ENCODE measurements at places on chromosomes 2 and 18.

DNA sequence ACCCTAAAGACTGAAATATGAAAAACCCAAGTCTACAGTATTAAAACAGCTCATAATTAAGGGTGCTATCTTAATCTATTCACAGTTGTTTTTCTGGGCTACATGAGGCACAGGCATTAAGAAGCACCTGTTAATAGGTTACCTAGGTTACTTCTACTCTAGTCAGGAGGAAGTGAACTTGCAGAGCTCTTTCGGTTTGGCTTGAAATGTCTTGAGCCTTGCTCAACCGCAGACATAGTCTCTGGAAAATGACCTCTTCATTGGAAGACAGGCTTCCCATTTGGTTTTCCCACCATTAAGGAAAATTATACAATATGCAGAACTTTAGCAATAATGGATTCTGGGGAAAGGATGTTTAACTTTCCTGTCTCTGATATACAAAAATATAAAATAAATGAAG lies 142.3 kb upstream of the KCNJ3 start:
- DNase-seq: no peak

- DNase-seq: no peak
Observed at GRCh38 chr18:31241900-31242409, 76.0 kb upstream of the DSG1 start.

DNA sequence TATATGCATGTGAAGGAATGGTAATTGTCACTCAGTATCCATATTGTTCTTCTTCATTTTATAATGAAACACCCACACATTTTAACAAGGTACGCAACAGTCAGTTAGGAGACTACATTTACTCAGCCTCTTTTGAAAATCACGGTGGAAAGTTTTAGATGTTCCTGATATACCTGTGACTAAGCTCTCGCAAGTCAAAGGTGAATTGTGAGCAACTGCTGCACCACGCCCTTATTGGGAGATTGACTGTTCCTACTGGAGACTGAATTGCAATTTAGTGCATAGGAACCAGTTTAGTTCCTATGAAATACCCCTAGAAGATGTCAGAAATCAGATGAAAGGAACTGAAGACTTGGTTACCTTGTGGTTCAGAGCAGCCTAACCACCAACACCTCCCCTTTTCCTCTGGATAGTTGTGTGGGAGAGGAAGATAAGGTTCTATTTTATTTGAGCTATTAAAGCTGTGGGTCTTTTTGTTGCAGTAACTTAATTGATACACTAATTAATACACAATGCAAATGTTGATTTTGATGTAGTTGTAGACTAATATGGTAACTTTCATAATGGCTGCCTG lies 1280.5 kb upstream of the CDH2 start:
- DNase-seq: no peak

DNA sequence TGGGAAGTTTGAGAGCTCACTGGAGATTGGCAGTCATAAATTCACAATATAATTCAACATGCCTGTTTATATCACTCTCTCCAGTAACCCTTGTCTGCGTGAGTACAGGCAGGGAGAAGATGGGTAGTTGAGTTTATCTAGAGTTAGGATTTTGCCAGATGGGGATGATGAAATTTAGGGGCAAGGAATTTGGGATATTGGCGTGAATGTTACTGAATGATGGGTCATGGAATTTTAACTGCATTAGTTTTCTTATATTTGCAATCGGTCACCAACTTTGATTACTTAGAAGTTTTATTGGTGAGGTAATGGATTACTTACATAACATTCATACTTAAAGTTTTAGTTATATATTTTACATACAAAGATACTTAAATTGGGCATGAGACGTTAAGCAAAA lies 35.1 kb downstream of the SANBR start:
- no peak for DNase-seq

DNA sequence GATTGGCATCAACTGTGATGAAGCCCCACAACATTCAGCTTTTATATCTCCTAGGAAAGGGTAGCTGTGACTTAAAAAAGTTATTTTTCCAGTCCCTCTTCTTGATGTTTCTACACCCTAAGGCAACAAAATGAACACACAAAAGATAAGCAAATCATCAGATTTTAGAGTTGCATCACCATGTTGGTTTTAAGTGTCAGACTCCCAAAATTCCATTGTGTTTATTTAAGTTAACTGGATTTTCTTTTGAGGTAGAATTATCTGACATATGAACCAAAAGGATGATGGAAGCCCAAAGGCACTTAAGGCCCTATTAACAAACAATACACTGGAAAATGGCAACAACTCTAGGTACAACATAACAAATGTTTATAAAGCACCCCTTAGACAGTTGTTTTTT lies 261.7 kb upstream of the SLC39A10 start:
- DNase-seq: peak; percentile 57

GRCh38 chr2:33583194-33583938 lies 15.7 kb downstream of the FAM98A start:
- peak; percentile 54 for DNase-seq

- DNase-seq: no peak
Observed at GRCh38 chr2:230868947-230869913, 4.5 kb downstream of the ITM2C start.

GRCh38 chr2:182817558-182817957 lies 48.9 kb downstream of the FRZB start:
- no peak for DNase-seq

GRCh38 chr2:171550613-171551012 lies 28.3 kb downstream of the CYBRD1 start:
- no peak for DNase-seq

GRCh38 chr2:23296691-23297090 lies 88.3 kb upstream of the KLHL29 start:
- DNase-seq: no peak

GRCh38 chr2:35973737-35974132 lies 381.8 kb upstream of the CRIM1 start:
- DNase-seq: no peak

DNA sequence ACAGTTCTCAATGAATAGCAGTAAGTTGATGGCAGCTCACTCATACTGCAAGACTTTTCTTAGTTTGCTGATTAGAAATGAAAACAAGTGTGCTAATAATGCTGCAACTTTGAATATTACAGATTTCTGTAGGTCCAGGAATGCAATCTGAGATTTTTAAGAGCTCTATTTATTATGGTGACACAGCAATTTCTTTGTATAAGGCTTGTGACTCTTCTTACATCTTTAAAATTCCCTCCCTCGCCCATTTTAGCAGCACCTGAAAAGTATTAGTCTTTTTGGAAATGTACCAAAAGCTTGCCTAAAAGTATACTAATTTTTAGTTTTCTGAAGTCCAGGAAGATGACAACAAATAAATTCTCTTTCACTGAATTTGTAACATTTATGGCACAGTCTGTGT lies 4.4 kb upstream of the HTR2B start:
- DNase-seq: peak; percentile 44

DNA sequence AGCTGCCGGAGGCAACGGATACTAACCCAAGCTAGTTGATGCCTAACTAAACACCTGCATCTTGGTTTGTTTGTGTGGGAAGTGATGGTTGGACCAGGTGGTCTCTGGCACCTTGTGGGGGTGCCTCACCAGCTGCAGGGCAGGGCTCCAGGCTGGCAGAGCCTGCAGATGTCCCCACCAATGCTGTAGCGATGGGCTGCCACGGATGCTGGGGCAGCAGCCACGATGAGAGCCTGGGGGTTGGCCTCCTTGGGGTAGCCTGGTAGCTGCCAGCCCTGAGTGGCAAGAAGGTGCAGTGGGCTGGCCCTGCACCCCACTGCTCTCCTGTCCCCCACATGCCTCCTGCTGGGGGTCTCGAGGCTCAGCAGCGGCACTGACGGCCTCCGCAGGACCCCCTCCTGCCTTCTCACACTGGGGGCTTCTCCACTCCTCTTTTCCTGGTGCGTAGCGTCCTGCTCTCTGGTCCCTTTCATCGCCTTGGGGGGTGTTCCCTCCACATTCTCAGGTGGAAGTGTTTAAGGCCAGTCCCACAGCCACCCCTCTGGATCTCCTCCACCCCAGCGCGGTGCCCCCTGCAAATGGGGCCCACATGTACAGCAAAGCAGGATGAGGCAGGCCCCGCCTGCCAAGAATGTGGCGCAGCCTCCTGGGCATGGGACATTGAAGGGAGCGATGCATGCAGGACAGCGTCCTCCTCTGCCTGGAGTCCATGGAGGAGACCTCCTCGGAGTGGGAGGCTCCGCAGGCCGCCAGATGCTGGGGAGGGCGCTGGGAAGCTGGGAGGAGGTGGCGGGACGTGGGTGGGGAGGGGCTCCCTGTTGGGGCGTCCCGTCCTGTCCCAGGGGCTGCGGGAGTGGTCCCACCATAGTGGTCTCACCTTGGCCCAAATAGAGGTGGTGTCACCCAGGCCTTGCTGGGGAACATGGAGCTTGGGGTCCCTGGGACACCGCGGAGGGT lies 173.1 kb downstream of the ASB1 start:
- no peak for DNase-seq

GRCh38 chr18:73007195-73007914 lies 139.6 kb upstream of the NETO1 start:
- DNase-seq: no peak
